Caco-2 (cell line): ENCODE measurements at places on chromosomes 11 and 22.
A peak's percentile ranks its signal among the peaks of the same experiment; 100 is the strongest.

GRCh38 chr11:75313513-75314272 is 37.8 kb downstream of the ARRB1 start:
- DNase-seq, result no peak

GRCh38 chr11:40271361-40271760 is 1188.1 kb downstream of the LRRC4C start:
- no peak for DNase-seq

GRCh38 chr11:83256602-83257340 is 29.4 kb downstream of the CCDC90B start:
- DNase-seq, result peak; percentile 87

GRCh38 chr11:90775567-90776165 is 552.8 kb upstream of the CHORDC1 start:
- DNase-seq, result no peak

- no peak for DNase-seq
Observed at GRCh38 chr11:123292647-123293046, 97.6 kb upstream of the CLMP start.

GRCh38 chr11:71433648-71434450 is 14.3 kb downstream of the DHCR7 start:
- DNase-seq, result peak; percentile 72

GRCh38 chr11:69981119-69981784 is 96.9 kb upstream of the ANO1 start:
- DNase-seq, result no peak

- DNase-seq, result no peak
Observed at GRCh38 chr22:37675930-37676735, 697 bp downstream of the LGALS1 start.

- no peak for DNase-seq
Observed at GRCh38 chr11:63911440-63911839, 5.5 kb downstream of the RCOR2 start.

DNA sequence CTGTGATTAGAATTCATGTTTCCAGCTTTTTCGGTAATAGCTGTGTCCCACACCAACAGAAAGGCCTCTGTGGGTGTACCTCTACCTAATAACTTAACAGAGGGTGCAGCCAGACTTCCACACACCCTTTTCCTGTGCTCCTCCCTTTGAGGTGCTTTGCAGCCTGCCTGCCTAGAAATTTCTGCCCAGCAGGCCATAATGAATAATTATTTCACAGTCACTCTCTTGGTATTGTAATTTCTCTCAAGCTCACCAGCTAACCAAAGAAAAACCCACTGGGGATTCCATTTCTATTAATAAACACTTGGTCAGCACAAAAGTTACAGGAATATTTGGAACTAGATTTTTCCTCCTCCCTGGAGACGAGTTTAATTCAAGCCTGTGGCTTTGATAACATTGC is 13.3 kb downstream of the WT1 start:
- DNase-seq, result no peak

GRCh38 chr22:37822079-37822833 is 926 bp upstream of the GALR3 start:
- no peak for DNase-seq

- no peak for DNase-seq
Observed at GRCh38 chr22:24758164-24758799, 16.2 kb downstream of the PIWIL3 start.

GRCh38 chr11:80816966-80817365 is 1376.1 kb upstream of the TENM4 start:
- DNase-seq, result no peak

DNA sequence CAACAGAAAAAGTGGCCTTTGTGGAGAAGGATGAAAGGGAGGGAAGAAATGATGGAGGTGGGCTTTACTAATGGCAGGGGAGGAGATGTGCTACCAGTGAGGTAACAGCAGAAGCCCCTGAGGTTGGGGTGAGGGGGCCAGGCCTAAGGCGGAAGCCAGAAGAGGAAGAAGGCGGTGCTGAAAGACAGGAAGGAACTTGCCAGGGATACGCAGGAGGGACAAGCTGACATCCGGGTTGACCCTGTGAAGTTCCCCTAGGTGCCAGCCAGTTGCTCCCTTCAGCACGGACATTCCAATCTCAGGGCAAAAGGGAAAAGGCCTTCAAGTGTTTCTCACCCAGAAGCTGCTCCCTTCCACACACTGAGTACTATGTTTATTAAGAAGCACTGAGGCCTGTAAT is 2.3 kb upstream of the TIRAP start:
- DNase-seq, result no peak

- DNase-seq, result no peak
Observed at GRCh38 chr11:19116276-19116970, 545 bp upstream of the ZDHHC13 start.

- DNase-seq, result no peak
Observed at GRCh38 chr11:42620796-42621195, 691.0 kb upstream of the API5 start.

DNA sequence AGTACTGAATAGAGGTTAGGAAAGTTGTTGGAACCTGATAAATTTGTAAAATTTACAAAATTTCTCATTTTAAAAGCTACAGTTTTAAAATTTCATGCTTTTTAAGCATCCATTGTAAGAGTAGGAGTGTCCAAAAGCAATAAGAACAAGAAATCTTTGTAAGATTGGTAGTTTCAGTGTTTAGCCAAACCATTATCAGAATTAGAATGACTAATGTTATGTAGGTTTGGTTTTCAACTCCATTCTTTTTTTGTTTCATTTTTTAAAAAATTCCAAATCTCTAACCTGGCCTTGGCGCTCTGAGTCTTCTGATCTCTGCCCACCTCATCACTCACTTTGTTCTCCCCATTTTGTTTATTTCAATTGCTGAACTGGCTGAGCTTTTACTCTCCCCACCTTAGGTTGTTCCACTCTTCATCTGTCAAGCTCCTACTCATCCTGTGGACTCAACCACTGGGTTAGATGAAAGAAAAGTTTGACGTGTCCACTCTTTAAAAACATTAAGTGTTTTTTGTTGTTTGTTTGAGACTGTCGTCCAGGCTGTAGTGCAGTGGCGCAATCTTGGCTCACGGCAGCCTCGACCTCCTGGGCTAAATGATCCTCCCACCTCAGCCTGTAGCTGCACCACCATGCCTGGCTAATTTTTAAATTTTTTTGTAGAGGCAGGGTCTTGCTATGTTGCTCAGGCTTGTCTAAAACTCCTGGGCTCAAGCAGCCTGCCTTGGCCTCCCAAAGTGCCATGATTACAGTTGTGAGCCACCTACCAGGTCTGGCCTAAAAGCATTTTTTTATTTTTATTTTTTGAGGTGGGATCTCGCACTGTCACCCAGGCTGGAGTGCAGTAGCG is 14.0 kb downstream of the EP300 start:
- no peak for DNase-seq

GRCh38 chr11:57647960-57648800 is 1.5 kb downstream of the YPEL4 start:
- no peak for DNase-seq

- no peak for DNase-seq
Observed at GRCh38 chr22:28999919-29000556, 61.6 kb downstream of the C22orf31 start.

GRCh38 chr11:73221451-73221850 is 3.4 kb downstream of the P2RY2 start:
- DNase-seq, result no peak

- no peak for DNase-seq
Observed at GRCh38 chr11:10247011-10247410, 47.0 kb downstream of the SBF2 start.

DNA sequence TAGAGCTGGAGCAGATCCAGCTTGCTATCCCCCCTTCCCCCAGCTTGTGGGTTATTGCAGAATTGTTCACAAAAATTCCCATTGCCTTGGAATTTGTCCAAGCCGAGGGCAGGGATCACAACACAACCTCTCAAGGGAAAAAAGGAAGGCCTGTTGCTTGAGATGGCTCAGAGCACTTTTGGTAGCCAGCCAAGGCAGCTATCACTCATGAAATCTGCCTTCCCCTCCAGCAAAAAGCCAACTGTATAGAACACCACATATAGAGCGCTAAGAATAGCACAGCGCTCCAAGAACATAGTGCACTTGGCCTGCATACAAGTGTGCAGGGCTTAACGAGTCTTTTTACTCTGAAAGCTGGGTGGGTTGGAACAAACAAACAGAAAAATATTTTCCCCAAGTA is 46.2 kb downstream of the FAM83F start:
- no peak for DNase-seq

GRCh38 chr11:120061036-120061760 is 76.7 kb downstream of the TRIM29 start:
- DNase-seq, result no peak

DNA sequence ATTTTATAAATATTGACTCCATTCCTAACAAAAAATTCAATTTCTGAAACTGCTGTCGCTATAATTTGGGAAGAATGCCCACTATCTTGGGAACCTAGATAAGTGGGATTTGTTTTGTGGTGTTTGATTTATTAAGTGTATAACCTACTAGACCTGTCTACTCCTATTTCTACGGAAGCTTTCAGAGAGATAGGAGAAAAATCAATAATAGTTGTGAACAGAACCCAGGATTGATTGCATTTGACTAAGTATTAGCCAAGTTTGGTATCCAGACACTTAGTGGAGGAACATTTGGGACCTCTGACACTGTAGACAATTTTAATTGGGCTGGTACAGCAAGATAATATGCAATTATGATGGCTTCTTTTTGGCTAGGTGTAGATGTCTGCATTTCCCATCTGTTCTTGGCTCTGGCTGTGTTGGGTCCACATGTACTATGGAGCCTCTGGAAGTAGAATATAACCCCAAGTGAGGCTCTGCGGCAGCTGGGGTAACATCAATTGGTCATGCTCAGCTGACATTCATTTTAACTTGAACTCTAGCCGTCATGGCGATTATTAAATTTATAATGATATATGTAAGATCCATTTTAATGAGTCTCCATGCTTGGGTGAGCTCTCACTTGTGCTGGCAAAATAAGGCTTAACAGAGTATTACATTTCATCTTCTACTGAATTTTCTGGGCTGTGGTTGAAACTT is 111.5 kb upstream of the E2F8 start:
- DNase-seq, result no peak

- DNase-seq, result peak; percentile 100
Observed at GRCh38 chr11:69122630-69123431, 32.9 kb upstream of the SMIM38 start.

DNA sequence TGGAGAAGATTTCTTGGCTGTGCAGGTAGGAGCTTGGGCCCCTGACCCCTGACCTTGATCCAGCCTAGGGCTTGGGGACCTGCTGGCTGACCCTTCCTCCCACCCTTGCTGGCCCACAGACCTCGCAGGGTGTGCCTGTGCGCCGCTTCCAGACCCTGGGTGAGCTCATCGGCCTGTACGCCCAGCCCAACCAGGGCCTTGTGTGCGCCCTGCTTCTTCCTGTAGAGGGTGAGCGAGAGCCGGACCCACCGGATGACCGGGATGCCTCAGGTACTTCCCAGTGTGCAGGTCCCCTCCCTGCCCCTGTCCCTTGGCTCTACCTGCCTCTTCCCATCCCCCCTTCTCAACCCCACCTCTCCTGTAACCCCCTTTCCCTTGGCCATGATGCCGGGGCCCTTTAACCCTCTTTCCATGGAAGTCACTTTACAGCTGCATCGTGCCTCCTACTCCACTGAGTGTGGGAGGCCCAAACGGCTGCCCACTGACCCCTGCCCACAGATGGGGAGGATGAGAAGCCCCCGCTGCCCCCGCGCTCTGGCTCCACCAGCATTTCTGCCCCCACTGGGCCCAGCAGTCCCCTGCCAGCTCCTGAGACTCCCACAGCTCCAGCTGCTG is 3.8 kb downstream of the INPPL1 start:
- DNase-seq, result peak; percentile 46

- DNase-seq, result no peak
Observed at GRCh38 chr22:49107561-49107960, 720.1 kb downstream of the BRD1 start.

DNA sequence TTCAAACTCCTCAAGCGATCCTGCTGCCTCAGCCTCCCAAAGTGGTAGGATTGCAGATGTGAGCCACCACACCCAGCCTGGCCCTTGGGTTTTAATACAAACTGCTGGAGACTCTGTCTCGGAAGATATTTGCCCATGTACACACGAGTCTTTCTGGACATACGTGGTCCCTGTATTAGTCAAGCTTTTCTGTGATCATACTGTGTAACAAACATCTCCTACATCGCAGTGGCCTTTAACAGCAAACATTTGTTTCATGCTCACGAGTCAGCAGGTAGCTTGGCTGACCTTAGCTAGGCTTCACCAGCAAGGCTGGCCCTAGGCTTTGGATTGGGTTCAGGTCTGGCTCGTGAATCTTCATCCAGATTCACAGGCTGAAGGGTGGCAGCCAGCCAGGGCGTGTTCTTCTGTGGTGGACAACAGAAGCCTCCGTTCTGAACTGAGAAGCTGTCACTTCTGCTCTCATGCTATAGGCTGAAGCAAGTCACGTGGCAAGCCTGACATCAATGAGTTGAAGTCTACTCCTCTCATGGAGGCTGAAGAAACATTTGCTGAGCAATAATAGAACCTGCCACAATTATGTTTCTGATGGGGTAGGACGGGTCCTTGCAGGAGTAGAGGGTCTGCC is 8.8 kb downstream of the KIAA1671 start:
- DNase-seq, result no peak

DNA sequence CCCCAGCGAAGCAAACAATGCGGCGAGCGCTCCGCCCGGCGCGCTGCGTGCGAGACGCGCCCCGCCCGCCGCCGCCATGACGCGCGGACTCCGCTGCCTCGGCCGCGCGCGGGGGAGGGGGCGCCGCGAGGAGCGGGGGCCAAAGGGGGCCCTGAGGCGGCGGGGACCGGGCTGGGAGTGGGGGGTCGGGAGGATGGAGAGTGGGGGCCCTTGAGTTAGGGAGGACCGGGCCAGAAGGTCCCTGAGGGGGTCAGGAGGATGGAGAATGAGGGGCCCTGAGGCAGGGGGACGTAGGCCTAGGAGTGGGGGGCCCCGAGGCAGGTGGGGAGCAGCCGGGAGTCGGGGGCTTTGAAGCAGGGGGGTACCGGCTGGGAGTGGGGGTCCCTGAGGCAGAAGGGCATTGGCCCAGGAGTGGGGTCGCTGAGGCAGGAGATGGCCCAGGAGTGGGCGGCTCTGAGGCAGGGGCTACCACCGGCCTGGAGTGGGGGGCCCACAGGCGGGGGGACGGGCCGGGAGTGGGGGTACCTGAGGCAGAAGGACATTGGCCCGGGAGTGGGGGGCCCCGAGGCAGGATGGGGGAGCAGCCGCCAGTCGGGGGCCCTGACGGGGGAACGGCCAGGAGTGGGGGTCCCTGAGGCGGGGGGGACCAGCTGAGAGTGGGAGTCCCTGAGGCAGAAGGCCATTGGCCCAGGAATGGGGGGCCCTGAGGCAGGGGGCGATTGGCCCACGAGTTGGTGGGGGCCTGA is at the start of gene BRD1:
BRD1 (minus strand) TSS at position 21 of the 746 bp plus-strand sequence. CDS start 3,556 bp downstream, outside the sequence.
- DNase-seq, result peak; percentile 68
